Karpas-422 (cell line): ENCODE measurements at places on chromosomes 5 and 9.

DNA sequence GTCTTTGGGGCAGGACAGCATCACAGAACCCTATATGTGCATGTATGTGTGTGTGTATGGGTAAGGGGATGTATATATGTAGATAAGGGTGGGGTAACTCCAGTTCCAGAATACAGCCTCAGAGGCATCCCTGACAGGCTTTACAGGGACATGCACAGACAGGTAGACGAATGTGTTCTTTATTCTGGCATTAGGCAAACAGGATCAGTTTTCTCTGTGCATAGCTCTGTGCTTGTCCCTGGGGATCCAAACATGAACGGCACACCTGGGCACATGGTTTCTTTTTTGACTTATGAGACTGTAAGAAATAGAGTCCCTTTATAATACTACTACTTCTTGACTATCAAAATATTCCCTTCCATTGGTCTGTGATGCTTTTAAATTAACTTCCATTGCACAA lies 120.6 kb downstream of the TRIO start:
- DNase-seq = no peak

GRCh38 chr5:163451489-163451888 lies 8.4 kb downstream of the NUDCD2 start:
- DNase-seq = no peak

DNA sequence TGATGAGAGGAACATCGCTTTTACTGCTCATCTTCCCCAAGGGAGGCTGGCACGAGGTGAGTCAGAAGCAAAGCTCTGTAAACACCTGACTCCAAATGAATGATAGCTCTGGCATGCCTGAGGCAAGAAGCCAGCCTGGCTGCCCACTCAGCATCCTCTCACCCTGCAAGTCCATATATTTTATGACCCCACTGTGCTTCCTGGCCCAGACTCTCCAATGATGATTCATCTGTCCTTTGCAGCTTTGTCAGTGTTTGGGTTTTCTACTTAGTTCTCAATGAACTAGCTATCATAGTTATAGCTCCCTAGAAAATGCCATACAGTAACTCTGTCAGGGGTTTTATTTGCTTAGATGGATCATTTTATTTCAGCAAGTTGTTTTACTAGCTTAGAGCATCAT lies 52.1 kb upstream of the FSTL4 start:
- DNase-seq = no peak

GRCh38 chr9:3549225-3549624 lies 23.4 kb upstream of the RFX3 start:
- DNase-seq = no peak

DNA sequence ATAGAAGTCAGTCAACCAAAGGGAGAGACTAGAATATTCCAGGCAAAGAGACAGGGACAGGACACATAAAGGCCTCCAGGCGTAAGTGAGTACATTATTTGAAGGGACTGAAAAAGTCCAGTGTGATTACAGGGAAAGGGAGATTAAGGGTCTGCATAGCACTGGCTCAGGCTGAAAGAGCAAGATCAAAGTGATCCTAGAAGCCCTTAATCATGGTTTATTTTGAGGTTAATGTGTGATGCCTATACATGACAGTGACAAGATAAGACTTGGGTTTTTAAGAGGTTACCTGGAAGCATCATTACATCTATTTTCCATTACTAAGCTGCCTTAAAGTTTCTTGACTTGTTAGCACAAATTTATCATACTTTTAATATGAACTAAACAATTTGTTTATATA lies 25.8 kb downstream of the LMBRD2 start:
- no peak for DNase-seq

DNA sequence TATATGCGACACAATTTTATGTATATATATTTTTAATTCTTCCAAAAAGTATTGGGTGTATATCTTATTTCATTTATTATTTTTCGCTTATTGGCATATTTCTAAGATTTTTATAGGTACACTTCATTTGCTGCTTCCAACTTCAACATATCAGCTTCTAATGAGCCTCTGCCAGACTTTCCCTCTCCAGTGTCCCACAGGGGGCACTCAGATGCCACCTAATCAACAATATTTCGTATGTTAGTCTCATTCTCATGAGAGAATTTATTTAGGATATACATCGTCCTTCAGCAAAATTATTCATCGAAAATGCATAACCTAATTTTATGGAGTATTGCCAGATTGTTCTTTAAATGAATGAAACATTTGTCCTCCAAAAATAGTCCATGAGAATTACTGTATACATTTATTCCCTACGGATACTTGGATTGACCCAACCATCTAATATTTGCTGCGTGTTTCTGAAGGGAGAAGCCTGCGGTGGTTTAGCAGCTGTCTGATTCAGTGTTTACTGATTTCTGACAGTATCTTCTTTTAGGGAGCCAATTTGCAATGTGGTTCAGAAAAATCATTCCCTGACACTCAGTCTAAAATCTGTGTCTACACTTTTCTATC lies 100.6 kb upstream of the SELENOP start:
- peak; percentile 72 for DNase-seq

DNA sequence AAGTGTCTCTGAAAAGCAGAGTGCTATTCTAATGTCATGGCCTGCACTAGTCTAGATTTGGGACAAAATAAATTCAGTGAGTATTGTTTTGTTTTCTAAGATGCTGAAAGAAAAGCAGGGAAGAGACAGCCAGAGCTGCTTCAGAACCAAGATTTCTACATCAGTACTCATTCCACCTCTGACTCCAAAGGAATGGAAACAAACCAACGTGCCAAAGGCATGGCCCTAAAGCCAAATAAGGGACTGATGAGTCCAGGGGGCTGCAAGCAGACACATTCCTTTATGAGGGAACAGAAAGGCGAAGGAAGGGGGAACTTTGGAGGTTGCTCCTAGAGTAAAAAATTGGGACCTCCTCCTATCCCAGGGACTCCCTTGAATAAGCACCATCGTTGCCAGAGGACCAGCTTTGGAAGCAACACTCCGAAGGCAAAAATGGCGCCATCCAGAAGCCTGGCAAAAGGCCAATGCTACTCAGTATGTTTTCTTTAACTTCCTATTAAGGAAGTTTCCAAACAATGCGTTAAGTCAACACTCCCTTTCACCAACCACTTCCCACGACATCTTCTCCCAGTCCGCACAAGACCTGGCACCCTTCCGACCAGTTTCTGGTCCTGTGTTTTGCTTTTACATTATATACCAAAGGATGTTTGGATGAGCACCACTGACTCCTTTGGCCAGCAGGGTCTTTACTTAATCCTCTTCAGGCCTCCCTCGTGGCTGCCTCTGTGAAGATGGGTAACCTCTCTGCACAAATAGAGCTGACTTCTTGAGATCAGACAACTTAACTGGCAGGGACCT lies 31.6 kb downstream of the ADAM19 start:
- DNase-seq = no peak

- DNase-seq = peak; percentile 70
These were observed 15.6 kb upstream of the IRF1 start for GRCh38 chr5:132506094-132506692.

- no peak for DNase-seq
These were observed 57.9 kb downstream of the FAM78A start for GRCh38 chr9:131218370-131218769.

DNA sequence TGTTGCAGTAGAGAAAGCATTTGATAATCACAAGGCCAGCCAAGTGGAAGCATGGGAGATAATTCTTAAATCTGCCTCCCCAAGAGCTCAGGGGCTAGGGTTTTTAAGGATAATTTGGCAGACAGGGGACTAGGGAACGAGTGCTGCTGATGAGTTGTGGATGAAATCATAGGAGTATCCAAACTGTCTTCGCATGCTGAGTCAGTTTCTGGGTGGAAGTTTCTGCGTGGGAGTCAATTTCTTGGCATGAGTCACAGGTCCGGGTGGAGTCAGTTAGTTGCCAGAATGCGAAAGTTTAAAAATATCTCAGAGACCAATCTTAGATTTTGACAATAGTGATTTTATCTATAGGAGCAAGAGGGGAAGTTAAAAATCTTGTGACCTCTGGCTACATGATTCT lies 112.6 kb downstream of the TMC1 start:
- no peak for DNase-seq

DNA sequence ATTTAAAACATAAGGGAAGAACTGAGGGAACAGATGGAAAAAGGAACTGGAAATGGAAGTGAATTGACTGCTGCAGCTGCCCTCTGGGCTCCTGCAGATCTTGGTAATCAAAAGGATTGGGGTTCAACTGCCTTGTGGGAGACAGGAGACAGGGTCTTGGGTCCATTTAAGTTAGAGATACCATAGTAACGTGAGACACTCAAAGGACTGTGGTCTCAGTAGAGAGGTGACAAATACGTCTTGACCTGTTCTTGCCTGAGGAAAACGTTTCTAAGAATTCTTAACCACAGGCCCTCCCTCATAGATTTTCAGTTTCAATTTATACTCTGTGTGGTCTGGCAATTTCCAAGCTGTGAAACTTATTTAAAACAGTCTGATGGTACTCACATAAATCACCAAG lies 100.8 kb upstream of the DHFR start:
- DNase-seq = no peak

GRCh38 chr5:112696786-112697185 lies 40.9 kb upstream of the APC start:
- DNase-seq = peak; percentile 22

GRCh38 chr5:19175776-19176570 lies 812.0 kb downstream of the CDH18 start:
- DNase-seq = no peak

DNA sequence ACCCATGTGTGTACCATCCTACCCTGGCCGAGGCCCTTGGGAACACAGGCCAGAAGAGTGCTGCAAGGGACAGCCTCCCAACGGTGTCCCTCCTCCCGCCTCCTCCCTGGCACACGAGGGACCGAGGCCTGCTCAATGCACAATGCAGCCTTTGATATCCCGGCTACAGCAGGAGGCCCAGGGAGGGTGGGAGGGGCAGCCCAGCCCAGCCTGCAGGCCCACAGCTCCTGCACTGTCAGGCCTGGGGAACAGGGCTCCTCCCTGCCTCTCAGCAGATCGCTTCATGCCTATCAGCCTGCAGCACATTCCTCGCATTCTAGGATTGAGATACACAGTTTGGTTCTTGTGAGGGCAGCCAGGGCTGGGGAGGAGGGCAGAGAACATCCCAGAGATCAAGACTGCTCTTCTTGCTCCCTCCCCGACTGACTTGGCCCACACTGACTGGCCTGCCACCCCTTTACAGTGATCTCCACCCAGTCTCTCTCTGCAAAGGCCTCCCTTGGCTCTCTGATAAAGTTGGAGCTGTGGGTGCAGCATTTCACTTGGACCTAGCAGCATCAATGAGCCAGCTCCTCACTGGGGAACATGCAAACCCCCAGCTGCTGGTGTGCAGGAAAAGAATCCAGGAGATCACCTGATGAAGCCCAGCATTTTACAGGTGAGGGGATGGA lies at the start of gene SH3TC2:
SH3TC2 (minus strand) TSS at position 46 of the 671 bp plus-strand sequence; CDS start at position 6, 40 bp downstream.
- no peak for DNase-seq

GRCh38 chr9:71638627-71639026 lies 129.7 kb downstream of the CEMIP2 start:
- no peak for DNase-seq

GRCh38 chr5:84688566-84688965 lies 303.9 kb upstream of the EDIL3 start:
- no peak for DNase-seq

GRCh38 chr9:70549926-70550325 lies 135.5 kb upstream of the KLF9 start:
- DNase-seq = no peak

- no peak for DNase-seq
These were observed 645.4 kb downstream of the PRELID2 start for GRCh38 chr5:145189746-145190145.

DNA sequence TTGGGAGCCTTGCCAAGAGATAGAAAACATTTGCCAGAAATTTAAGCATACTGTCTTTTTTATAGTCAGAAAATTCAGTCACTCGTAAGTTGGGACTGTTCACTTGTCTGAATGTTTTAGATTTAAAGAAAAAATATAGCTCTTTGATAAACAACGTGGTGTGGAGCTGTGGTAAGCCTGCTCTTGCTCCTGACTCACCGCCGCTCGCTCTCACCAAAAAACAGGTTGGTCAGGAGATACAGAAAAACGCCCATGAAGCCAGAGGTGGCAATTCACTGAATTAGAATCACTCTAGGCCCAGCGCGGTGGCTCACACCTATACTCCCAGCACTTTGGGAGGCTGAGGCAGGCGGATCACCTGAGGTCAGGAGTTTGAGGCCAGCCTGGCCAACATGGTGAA lies 6.2 kb downstream of the LNPEP start:
- DNase-seq = no peak

DNA sequence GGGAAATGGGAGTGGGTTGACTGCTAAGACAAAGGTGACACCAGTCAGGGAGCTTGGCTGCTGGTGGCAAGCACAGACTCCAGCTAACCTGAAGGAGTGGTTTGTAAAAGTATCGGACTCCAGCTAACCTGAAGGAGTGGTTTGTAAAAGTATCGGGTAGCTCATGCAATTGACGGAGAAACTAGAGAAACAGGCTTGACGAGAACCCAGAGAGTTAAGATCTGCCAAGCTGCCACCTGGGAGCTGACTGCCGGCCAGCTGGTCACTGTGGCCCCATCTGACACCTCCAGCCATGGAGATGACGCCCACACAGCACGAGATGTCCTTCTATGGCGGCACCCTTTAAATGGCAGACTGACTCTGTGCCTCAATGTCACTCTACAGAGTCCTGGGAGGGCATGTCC lies 28.3 kb upstream of the CRB2 start:
- DNase-seq = no peak

DNA sequence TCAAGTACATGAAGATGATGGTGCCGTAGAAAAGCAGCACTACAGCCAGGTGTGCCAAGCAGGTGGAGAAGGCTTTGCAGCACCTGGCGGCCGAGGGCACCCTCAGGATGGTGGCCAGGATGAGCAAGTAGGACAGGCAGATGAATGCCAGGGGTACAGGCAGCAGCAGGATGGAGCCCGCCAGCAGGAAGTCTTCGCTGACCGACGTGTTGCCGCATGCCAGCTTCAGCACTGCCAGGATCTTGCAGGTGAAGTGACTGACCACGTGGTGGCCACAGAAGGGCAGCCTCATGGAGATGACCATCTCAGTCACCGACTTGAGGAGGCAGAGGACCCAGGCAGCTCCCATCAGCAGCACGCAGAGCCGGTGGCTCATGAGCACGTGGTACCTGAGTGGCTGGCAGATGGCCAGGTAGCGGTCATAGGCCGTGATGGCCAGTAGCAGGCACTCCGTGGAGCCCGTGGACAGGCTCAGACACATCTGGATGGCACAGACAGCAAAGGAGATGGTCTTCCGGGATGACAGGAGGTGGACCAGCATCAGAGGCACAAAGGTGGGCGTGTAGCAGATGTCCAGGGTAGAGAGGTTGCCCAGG lies 482 bp downstream of the OR13J1 start:
- DNase-seq = no peak
